Left colon (tissue), 2 donors: ENCODE measurements at places on chromosomes 2 and 18. TPM values are rescaled to one million over a fixed set of nuclear protein-coding genes. Genes with fewer than 3 reads are reported as not detected.

The IL36RN gene
- total RNA-seq: not detected

The ABCB6 gene
- total RNA-seq: 11.4 TPM

The LOXL3 gene
- total RNA-seq: 1.5 TPM

The UGT1A7 gene
- 5.6 TPM for total RNA-seq

The PPP1R1C gene
- total RNA-seq: 1.0 TPM

The MEP1B gene
- total RNA-seq: 11.8 TPM

The CELF4 gene
- total RNA-seq: 0.85 TPM

The GAL3ST2 gene
- total RNA-seq: 50.8 TPM
